ENCODE measurements at places on chromosomes 3 and 15. TPM values are rescaled to one million over a fixed set of nuclear protein-coding genes. Genes with fewer than 3 reads are reported as not detected.
A peak's percentile ranks its signal among the peaks of the same experiment; 100 is the strongest.

GRCh38 chr3:191008074-191008473, 145.6 kb upstream of the GMNC start:
- no peak for DNase-seq

Gene TGM5
- 1.2 TPM for polyA plus RNA-seq

GRCh38 chr3:45583021-45583851, 11.3 kb upstream of the LIMD1 start:
- no peak for DNase-seq

GRCh38 chr3:71310359-71310979, 273.1 kb downstream of the FOXP1 start:
- DNase-seq, result no peak

DNA sequence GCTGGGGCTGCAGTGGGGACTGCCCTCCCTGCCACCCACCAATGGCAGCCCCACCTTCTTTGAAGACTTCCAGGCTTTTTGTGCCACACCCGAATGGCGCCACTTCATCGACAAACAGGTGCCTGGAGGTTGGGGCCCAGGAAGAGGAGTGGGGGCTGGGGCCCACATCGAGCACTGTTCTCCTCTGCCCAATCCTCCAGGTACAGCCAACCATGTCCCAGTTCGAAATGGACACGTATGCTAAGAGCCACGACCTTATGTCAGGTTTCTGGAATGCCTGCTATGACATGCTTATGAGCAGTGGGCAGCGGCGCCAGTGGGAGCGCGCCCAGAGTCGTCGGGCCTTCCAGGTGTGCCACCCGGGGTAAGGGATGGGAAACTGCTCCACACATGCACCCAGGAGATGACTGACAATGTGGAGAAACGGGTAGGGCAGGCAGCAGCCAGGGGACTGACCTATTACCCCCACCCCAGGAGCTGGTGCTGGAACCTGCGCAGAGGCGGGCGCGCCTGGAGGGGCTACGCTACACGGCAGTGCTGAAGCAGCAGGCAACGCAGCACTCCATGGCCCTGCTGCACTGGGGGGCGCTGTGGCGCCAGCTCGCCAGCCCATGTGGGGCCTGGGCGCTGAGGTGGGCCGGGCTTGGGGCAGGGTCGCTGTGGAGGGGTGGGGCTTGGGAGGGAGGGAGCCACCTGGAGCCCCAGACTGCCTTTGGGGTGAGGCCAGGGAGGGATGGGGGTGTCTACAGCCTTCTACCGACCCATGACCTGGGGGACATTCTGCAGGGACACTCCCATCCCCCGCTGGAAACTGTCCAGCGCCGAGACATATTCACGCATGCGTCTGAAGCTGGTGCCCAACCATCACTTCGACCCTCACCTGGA, 22.9 kb downstream of the NBEAL2 start:
- no peak for DNase-seq

Gene TMEM89
- 0.23 TPM for polyA plus RNA-seq

- no peak for DNase-seq
Observed at GRCh38 chr3:56700151-56700550, 17.1 kb upstream of the TASOR start.

DNA sequence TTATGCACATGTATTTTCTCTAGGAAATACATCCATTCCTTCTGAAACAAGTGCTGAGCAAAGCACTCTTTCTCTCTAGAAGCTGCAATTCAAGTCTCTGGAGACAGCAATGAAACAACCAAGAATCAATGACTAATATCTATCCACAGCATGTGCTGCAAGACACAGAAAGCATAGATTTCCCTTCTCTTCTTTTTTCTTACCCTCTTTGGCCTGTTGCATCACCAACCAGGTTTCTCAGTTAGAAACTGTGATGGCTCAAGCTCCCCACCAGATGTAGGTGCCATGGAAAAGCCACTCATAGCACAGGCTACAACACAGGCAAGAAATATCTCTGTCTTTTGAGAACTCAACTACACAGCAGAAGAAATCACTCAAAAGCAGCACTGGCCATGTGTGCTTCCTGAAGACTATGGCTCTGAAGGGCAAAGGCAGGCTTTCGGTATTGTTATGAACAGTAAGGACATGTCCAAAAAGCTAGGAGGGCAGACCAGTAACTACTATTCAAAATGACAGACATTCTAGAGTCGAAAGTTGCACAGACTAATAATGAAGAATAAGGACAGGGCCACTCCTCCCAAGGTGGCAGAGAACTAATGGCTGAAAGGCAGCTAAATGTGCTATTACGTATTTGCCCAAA, 15.5 kb downstream of the ZDHHC3 start:
- no peak for DNase-seq

GRCh38 chr3:7841451-7841850, 660.2 kb upstream of the LMCD1 start:
- DNase-seq, result no peak

DNA sequence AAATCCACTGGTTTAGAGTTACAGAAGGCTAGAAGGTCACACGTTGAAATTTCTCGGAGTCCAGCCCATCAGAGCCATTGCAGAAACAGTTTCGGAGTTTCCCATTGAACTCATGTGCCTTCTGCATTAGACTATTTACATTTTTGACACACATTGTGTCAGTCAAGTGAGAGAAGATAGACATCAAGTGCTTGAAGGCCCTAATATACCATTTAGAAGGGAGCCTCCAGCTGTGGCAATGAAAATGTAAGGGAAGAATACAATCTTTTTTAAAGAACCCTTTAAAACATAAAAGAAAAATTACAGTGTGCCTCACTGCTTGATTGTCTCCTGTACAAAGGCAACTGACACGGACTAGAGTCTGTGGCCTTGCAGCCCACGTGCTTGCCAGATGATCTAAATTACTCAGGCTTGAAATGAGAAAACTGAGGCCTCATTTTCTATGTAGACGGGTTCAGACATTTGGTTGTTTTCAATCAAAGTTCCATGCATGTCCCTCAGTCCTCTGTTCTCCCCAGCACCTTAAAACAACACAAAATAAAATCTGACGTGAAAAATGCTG, 650.5 kb downstream of the ROBO2 start:
- no peak for DNase-seq

DNA sequence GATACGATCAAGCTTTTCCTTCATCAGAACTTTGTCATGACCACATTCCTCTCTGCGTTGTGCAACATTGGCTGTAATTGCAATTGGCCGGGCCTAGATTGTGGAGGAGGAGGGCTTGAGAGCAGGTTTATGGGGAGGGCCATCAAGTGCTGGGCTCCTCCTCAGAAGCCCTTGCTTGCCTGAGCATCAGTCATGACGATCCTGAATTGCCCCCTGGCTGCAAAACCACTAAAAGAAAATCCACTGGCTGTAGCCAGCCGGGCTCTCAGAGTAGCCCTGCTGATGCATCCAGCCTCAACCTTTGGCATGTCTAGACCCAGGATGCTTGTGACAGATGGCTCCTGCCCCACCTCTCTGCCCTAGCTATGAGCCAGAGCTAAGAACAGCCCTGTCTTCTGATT, 13.4 kb upstream of the TRH start:
- DNase-seq, result no peak

DNA sequence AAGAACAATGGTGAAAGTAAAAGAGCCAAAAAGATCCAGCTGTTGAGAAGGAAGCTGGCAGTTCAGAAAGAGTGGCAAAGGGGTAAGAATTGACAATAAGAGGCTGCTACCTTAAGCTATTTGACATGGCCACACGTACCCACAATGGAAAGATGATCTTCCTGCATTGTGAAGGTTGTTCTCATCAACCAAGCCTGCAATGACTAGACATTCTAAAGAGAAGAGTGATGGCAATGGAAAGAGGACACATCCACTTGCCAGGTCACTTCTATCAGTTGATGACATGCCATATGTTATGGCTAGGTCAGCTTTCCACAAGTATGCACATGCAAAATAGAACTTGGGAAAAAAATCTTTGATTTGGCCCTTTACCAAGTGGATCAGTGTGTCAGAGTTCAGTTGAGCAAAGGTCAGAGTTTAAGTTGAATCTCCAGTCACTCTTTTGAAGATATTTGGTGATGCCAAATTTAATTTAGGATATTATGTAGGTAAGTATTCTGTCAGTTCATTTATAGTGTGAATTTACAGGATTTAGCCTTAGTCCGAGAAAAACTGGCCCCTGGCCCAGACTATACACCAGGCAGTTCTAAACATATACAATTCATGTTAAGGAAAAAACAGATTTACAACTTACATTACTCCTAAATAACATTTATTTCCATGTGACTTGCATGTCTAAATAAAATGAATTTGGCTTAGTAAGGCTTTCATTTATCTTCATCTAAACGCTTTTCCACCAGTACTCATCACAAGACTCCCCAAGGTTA, 104.9 kb upstream of the FLNB start:
- DNase-seq, result no peak

Gene AQP9
- 3.2 TPM for polyA plus RNA-seq

DNA sequence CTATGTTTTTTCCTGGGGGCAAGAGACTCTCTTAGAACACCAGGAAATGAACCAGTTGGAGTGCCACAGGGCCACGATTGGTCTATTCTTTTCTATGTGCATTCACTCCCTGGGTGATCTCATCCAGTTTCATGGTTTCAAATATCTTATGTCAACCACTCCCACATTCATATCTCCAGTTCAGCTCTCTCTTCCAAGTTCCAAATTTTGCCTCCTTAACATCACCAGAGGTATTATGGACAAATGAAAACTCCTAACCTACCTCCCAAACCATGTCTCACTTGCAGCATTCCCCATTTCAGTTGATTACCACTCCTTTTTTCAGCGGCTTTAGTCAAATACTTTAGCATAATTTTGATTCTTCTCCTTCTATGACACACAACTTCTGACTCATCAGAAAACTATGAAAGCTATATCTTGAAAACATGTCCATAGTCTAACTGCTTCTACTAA, 203.1 kb upstream of the SEMA6D start:
- no peak for DNase-seq

DNA sequence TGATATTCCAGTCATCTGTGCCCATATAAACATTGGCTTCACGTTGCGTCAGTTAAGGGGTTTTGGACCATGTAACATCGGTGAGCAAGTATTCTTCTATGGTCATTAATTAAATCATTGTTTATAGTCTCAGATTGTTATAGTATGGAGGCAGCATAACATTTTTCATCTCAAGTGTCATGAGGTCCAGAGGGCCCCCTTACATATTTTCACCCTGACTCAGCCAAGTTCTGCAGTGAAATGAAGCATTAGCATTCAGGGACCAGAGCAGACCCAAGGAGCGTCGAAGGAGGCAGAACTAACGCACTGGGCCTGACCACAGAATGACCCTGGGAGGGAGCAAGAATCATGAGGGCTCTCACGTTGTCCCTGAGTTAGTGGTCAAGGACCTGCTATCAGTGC, 171.5 kb downstream of the LRTM1 start:
- DNase-seq, result no peak

Gene MELTF
- polyA plus RNA-seq, result 3.2 TPM

DNA sequence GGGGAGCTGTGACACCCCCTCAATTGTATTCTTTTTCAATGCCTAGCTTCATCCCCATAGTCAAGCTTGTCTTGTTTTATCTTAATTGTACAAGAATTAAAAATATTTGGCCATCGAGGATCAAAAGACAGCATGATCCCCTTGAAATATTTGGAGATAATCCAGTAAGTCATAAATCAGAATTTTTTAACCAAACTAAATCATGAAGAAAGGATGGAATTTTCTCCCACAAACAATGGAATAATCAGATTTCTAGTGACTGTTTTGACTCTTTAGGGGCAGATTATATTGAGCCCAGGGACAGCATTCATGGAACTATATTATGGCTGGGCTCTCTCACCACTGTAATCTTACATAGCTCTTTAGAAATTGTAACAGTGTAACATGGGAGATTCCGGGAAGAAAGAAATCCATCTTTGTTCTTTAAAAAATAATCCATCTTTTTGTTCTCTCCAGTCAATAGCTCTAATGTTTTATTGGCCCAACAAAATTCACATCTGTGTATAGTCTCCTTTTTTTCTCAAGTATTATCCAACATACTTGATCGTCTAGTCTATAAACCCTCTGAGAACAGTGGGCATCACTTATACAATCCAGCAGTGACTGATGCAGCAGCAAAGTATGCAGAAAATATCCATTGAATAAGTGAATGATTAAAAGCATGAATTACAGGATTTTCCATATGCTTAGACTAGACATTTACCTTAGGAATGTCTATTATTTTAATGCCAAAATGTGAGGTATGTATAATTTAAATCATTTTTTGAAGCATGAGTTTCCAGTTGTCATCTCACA, 277.0 kb upstream of the PLSCR5 start:
- DNase-seq, result no peak

Gene RGMA
- polyA plus RNA-seq, result 5.7 TPM

Gene FBXO40
- polyA plus RNA-seq, result 0.02 TPM

- peak; percentile 50 for DNase-seq
Observed at GRCh38 chr3:107117922-107118536, 259.2 kb upstream of the CCDC54 start.

Gene CKMT1A
- 0.23 TPM for polyA plus RNA-seq

Gene BFSP2
- polyA plus RNA-seq, result 3.8 TPM

GRCh38 chr3:12829404-12829803, 12.0 kb downstream of the RPL32 start:
- no peak for DNase-seq

- no peak for DNase-seq
Observed at GRCh38 chr15:97652700-97653167, 307.8 kb upstream of the ARRDC4 start.

DNA sequence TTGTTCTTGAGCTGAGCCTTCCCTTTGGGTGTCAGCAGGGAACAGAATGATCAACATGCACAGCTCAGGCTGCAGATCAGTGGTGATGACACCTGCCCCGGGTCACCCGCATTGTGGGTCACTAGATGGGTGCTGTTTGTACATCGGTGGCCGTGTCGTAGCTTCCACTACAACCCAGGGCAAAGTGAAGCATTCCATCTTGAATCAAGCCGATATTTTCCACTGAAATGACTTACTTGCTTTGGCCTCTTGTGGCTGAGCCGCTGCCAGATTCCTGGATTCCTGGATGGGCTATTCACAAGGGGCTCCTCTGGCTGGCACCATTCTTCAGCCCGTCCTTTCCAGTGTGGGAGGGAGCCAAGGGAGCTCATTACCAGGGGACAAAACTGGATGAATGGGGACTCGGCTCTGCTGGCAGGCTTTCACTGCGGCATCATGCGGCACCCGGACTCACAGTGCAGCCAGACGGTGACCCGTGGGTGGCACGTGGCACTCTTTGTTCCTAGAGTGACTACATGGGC, 65.6 kb downstream of the SLCO3A1 start:
- no peak for DNase-seq

- no peak for DNase-seq
Observed at GRCh38 chr15:53401503-53401902, 358.0 kb downstream of the WDR72 start.

DNA sequence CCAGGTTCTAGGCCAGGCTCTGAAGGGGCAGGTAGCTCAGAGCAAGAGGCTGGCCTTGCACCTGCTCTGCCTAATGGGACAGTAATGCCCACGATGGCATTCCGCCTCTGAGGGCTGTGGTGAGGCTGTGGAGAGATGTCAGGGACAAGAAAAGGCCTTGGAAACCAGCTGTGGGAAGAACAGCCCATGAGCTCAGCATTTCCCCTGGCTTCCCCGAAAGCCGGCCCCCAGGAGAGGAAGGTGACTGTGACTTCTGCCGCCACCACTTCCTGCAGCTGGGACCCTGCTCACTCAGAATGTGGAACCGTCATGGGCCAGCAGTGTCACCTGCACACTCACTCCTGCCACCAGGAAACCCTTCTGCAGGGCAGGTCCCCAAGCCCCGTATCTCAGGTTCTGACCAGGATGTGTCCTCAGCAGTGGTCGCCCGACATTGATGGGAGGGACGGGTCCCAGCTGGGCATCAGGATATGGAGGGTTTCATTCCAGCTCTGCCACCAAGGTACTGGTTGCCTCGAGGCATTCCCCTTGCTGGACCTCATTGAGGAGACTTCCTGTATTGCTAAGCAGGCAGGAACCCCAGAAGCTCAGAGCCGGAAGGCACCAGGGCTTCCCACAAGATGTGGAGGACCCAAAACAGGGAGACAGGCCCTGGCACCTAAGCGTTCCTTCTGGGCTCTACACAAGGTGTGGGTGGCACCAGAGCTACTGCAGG, 30.7 kb downstream of the SEMA7A start:
- peak; percentile 62 for DNase-seq
